Endodermal cell (in vitro differentiated cells): ENCODE measurements at places on chromosomes 6 and 20. TPM values are rescaled to one million over a fixed set of nuclear protein-coding genes. Genes with fewer than 3 reads are reported as not detected.

Gene PRPH2
- 0.35 and 0.75 TPM in 2 replicates for total RNA-seq

Gene MARCKS
- 74.8 and 77.2 TPM in 2 replicates for total RNA-seq

Gene RPP21
- 52.2 and 56.6 TPM in 2 replicates for total RNA-seq

Gene NKAPL
- 0.27 and 0.42 TPM in 2 replicates for total RNA-seq

Gene STMN3
- total RNA-seq, result 18.3 and 19.6 TPM in 2 replicates

Gene PRRT1
- 2.0 and 2.7 TPM in 2 replicates for total RNA-seq

Gene TRIM10
- total RNA-seq, result not detected in 2 replicates

Gene SMOC2
- 0.20 and 0.45 TPM in 2 replicates for total RNA-seq

Gene WFDC13
- not detected in 3 replicates for total RNA-seq
